ENCODE measurements at places on chromosomes 1 and 21.

GRCh38 chr1:88773540-88774150 lies 89.6 kb downstream of the PKN2 start:
- no peak for DNase-seq

- DNase-seq: no peak
These were observed 23.3 kb downstream of the TOMM20 start for GRCh38 chr1:235105051-235106043.

DNA sequence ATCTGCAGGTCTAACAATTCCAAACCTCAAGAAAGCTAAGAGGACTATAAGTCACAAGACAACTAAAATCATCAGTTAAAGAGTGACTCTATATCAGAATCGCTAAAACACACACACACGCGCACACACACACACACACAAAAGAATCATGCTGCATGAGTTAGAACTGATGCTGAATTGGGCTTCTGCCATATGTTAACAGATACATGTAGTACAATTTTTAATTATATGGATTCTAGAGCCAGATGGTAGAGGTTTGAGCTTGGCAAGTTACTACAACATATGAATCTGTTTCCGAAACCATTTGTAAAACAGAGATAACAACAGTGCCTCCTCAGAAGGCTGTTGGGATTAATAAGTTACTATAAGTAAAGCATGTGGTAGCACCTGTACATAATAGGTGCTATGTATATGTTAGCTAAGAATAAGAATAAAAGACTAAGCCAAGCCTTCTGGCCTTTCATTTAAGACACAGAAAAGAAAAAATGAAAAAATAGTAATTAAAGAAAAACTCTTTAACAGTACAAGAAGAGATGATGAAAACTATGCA lies 17.9 kb downstream of the EPRS1 start:
- no peak for DNase-seq

DNA sequence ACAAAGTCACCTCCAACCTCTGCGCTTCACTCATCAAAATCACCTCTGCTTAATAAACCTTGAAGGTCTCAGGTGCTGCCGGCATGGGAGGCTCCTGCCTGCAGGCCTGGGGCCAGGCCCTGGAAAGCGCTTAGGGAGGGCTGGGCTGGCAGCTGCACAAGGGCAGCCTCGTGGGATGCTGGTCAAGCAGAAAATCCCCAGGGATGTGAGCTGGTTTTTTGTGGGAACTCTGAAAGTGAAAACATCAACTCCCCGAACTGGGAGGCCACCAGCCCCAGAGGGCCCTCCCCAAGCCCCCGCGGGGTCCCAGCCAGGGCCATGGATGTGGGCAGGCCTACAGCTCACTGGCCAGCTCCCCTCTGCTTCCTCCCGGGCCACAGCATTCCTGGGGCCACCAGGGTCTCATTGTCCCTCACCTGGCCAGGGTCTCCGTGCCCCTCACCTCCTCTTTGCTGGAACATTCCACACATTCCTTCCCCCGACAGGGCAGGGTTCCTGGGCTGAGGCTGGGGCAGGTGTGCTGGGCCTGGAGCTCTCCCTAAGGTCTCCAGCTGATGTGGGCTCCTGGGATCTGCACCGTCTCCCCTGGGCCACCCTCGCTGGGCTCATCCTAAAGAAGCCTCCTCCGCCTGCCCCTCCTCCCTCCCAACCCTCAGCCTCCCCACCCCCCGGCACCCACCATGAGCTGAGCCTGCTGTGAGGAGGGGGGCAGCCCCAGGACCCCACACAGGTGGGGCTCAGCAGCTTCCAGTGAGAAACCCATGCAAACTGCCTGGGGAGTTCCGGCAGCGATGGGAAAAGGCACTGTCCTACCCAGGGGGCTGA lies 36.0 kb upstream of the POFUT2 start:
- DNase-seq: no peak

GRCh38 chr1:87334351-87335174 lies 5.9 kb downstream of the LMO4 start:
- DNase-seq: no peak

GRCh38 chr1:45543581-45544417 lies 6.8 kb upstream of the AKR1A1 start:
- DNase-seq: peak; percentile 60

GRCh38 chr1:199172171-199173124 lies 533.6 kb downstream of the PTPRC start:
- DNase-seq: no peak

DNA sequence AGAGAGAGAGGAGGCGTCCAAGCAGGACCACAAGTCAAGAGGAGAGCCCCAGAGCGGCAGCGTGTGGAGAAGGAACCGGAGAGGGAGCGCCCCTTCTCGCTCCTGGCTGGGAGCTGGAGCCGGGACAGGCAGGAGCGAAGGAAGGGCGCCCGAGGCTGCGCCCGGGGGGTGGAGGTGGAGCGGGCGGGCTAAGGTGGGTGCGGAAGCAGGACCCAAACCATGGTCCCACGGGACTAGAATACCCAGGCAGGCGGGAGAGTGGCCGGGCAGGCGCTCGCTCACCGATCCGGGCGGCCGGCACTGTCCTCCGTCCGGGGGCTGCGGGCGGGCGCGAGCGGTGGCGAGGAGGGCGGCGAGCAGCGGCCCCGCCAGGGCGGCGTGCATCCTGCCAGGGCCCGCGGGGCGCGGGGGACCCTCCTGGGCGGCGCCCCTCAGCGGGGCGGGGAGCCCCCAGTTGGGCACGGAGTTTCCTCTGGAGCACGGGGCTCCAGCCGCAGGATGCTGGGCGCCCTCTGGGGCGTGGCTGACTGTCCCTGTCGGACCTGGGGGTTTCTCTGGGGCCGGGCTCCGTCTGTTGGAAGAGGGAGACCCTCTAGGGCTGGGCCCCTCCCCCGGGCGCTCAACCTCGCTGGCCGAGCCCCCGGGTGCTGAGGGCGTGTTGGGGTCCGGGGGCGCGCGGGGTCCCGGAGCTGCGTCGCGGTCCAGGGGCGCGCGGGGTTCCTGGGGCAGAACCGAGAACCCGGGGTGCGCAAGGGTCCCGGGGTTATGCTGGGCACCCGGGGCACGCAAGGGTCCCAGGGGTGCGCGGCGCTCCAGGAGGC lies 569 bp downstream of the TRABD2B start:
- DNase-seq: no peak

GRCh38 chr1:89310976-89311375 lies 38.3 kb upstream of the GBP5 start:
- DNase-seq: no peak

DNA sequence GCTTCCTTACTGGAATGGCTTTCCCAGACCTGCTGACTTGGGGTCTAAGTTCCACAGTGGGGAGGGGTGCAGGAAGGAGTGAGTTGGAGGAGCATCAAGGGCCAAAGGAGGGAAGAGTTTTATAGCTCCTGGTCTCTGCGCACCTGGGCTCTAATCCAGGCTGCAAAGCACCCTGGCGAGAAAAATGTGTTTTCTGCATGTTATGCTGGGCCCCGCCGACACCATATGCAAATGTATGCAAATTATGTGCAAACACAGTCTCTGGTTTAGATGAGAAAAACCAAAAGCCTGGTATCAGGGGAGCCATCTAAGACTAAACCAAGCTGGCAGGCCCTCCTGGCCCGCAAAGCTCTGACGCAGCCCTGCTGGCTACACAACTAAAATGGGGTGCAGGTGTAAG lies 95.0 kb downstream of the VWA5B1 start:
- DNase-seq: no peak

DNA sequence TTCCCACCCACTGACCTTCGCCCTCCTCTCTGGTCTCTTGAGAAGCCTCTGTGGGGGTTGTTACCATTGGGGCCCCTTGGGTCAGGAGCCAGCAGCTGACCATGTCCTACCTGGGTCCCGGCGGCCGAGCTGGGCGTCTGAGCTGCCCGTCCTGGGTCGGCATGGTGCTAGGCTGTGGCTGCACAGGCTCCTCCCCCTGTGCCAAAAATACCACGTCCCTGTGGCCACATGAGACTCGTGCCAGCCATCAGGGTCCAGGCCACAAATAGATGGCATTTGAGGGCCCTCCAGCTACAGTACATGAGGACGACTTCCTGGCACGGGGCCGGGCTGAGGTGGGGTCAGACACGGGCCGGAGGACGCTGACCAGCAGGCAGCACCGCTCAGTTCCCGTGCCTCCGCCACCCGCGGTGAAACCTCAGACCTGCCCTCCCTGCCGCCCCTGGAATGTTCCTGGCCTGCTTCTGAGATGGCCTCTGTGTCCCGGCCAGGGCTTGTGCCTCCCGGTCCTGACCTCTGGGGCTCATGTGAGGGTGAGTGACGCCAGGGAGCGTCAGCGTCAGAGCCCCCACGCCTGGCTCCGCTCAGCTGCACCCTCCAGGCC lies at the start of gene PERM1:
Gene PERM1, minus strand, starts transcription at position 139 of the 604 bp plus-strand sequence. CDS start 1,064 bp downstream, outside the sequence.
- no peak for DNase-seq

DNA sequence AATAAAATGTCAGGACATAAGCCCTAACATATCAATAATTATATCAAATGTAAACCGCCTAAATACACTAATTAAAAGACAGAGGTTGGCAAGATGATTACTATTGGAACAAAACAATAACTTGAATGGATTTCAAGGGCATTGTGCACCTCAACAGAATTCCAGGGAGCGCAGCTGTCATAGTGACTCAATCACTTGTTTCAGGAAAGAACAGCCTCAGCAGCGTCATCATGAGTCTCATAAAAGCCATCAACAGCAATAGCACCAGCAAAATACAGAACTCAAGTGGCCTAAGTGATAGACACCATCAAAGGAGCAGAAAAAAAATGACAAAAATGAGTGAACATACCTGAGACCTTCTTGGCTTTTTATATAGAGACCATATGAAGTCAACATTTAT lies 632.7 kb upstream of the NR5A2 start:
- no peak for DNase-seq

- DNase-seq: no peak
These were observed 117.2 kb upstream of the JUN start for GRCh38 chr1:58901008-58901407.

DNA sequence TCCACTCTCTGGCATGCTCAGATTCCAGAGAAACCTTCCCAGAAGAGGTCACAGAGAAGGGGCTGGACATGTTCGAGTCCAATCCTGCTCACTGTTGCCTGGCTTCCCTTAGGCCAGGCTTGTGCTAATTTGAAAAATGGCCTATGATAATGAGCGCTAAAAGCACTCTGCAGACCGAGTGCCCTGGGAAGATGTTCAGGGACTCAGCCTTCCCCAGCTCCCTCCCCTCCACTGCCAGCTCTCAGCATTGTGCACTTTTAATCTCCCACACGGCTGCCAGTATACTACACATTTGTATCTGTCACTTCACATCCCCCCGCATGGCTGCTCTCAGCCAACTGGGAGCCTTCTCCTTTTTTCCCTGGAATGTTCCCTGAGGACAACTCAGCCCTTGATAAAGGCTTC lies 24.1 kb downstream of the FAM163A start:
- no peak for DNase-seq

DNA sequence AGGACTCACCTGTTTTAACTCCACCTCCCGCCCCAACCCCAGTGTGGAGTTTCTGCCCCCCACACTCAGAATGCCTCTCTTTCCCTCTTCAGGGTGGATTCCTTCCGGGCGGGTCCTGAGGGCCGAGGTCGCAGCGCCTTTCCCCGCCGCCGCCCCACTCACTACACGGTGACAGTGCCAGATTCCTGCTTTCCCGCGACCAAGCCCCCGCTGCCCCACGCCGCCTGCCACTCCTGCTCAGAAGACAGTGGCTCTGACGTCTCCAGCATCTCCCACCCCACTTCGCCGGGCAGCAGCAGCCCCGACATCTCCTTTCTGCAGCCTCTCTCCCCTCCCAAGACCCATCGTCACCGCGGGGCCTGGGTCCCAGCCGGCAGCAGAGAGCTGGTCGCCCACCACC lies 16.7 kb downstream of the INAVA start:
- DNase-seq: no peak

GRCh38 chr1:11339346-11340232 lies 66.6 kb downstream of the UBIAD1 start:
- DNase-seq: no peak

- DNase-seq: no peak
These were observed 186.5 kb upstream of the CTTNBP2NL start for GRCh38 chr1:112209493-112209892.

- no peak for DNase-seq
These were observed 62.7 kb downstream of the RUSC1 start for GRCh38 chr1:155383406-155383805.

DNA sequence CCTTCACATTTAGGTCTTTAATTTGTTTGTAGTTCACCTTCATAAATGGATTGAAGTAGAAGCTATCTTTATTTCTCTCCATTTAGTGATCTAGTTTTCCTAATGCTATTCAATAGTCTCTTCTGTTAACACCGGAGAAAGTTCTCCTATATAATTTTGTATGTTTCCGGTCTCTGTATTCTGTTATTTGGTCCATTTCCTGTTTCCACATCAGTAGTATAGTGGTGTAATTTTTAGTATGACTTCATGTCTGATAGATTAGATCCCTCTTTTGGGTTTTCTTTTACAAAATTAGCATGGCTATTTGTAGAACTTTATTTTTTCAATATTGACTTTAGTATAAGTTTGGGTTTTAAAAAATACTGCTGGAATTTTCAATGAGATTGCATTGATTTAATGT lies 41.6 kb upstream of the PKP1 start:
- DNase-seq: no peak

- DNase-seq: no peak
These were observed 243.0 kb downstream of the TRABD2B start for GRCh38 chr1:47754221-47754620.

GRCh38 chr21:46357335-46357604 lies 33.3 kb downstream of the PCNT start:
- no peak for DNase-seq

GRCh38 chr1:68232289-68233148 lies at the start of gene WLS:
Gene WLS, minus strand, starts transcription at chr1:68232523. Its CDS starts 224 bp downstream, at chr1:68232299.
- DNase-seq: no peak

DNA sequence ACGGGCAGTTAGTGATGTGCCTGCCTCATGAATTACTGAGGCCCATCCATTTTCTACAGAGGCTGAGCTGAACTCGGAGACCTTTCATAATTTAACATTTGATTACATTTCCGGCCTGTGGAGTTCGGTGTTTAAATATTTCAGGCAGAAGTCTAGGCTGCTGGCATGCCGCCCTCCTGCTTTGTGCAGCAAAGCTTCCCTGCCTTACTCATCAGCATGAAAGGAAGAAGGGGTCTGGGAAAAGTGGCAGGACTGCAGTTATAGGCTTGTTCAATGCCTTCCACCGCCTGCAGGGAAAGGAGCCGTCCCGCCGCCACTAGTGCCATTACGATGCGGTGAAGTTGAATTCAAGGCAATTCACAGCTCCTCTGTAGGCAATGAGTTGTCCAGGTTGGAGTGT lies 527.9 kb downstream of the NPHP4 start:
- no peak for DNase-seq

- DNase-seq: no peak
These were observed 163.7 kb downstream of the NTMT2 start for GRCh38 chr1:170309389-170310013.

- no peak for DNase-seq
These were observed 67.0 kb upstream of the DIRAS3 start for GRCh38 chr1:68117416-68117815.

- DNase-seq: no peak
These were observed 5.3 kb downstream of the ADIPOR1 start for GRCh38 chr1:202952818-202953217.

DNA sequence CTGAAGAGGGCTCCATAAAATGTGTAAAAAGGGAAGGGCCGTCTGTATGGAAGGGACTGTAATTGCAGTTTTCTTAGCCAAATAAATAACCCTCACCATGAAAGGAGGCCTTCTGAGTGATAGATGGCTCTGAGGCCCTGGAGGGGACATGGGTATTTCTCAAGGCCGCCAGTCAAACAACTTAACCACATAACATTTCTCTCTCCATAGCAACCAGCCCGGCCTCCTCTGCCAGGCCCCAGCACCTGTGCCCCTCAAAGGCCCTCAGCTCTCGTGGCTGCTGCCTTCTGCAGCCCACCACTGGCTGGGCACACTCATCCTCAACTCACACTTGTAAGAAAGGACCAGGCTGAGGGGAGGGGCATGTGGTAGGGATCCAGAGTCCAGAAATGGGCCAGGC lies 57.0 kb upstream of the GJB5 start:
- DNase-seq: no peak

Measured in activated gamma-delta T cell treated with anti-CD3 and anti-CD28 coated beads, Interleukin-2, amount 50 U/mL, for 16 hours (primary cell).